ENCODE measurements at places on chromosomes 7 and 10.

DNA sequence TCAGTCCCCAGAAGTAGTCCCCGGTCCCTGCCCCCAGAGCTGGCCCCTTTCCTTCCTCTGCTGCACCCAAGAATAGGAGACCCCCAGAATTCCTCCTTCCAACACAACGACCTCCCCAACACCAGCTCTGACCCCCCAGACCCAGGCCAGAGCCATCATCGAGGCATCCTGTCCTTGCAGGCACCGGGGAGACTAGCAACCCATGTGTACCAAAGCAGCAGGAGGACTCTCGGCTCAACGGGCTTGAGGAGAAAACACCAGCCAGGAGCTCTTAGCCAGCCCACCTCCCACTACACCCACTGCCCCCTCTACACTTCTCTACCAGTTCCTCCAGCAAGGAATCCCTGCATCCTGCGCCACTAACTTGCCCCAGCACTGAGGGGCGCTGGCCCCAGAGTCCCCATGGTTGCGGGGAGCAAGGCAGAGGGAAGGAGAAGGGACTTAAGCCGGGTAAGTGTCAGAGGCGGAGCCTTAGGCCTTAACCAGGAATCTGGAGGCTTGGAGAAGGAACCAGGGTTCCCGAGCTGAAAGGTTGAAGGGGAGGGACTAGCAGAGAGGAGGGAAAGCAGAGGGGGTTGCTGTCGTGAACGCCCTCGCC lies 3.9 kb downstream of the GRID1 start:
- DNase-seq = no peak

- no peak for DNase-seq
These were observed 491.7 kb downstream of the CCSER2 start for GRCh38 chr10:84820120-84820519.

- DNase-seq = no peak
These were observed 7.1 kb upstream of the ZNF33B start for GRCh38 chr10:42645516-42645915.

DNA sequence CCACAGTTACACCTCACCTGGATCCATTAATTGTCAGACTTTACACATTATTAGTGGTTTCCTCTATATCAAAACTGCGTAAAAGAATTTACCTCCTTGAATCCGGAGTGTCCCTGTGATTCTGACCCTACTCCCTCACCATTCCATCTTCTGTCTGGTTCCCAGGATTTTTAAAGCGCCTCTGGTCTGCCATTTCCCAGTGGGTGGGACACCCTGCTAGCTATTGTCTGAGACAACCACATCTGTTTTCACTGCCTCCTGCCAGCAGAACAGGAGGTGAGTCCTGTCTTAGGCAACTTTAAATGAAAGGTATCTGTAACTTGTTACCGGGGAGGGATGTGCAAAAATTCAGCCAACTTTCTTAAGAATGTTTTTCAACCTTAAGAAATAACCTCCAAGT lies 2.3 kb downstream of the MACROH2A2 start:
- DNase-seq = no peak

GRCh38 chr10:19847321-19847720 lies 31.1 kb downstream of the PLXDC2 start:
- peak; percentile 87 for DNase-seq

DNA sequence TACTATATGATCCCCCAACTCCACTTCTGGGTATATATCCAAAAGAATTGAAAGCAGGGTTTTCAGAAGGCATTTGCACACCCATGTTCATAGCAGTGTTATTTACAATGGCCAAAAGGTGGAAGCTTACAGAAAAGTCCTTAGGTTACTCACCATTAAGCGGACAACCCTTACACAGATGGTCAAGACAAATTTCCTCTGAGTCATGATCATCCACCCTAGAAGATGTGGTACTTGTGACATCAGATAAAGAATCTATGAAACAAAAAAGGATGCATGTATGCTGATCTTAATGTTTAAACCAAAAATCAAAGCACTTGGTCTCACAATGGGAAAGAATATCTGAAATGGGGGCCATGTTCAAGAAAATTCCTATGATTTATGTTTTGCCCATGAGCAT lies 31.1 kb downstream of the ZC3HAV1 start:
- DNase-seq = no peak

GRCh38 chr7:36285276-36285675 lies 104.4 kb upstream of the ANLN start:
- no peak for DNase-seq

- DNase-seq = no peak
These were observed 88.3 kb upstream of the MXI1 start for GRCh38 chr10:110118891-110119621.

DNA sequence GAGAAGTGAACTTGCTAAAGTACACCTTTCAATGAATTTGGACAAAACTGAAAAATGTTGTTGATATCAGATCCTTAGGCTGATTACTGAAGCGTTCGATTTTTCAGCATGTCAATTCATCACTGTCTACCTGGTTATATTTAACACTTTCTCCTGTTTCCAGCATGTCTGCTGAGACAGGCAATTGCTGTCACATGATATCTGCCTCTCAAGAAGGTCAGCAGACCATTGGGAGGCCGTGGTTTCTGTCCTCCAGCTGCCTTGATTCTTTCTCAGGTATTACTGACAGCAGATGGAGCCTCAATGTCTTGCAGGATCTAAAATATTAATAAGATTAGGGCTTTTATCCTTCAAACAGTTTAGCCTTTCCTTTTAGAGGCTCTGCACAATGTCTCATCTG lies 127.5 kb downstream of the SNX10 start:
- no peak for DNase-seq

DNA sequence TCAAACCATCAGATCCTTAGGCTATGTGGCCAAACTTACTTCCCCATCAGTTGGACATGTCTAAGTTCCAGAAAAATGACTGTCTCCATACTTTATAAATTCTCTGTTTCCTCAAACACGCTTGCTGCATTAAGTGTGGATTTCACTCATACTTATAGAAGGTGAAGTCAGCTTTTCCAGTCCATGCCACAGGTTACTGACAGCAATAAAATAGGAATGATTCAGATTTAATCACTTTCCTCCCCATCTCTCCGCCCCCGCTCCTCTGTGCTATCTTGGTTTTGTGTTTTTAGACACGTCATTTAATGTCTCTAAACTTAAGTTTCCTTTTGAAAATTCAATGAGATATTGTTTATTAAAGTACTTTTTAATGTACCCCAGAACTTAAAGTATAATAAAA lies 1098.0 kb upstream of the C7orf33 start:
- peak; percentile 39 for DNase-seq

- no peak for DNase-seq
These were observed at the start of gene CYP3A4 for GRCh38 chr7:99784007-99784406. Gene CYP3A4, minus strand, starts transcription at chr7:99784184. Its CDS starts 103 bp downstream, at chr7:99784081.

DNA sequence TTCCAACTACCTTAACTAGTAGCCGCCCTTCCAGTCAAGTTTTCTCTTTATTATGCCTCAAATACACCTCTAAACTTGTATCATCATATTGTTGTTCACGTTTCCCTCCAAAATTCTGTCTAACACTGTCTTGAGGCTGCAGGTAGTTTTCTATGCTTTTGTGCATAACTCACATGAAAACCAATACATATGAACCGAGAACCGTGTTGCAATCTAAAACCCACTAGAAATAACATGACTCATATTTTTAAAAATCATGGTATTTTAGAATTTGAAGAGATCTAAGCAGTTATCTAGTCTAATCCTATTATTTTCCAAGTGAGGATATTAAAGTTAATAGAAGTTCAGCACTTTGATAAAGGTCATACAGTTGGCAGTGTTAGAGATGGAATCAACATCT lies 18.2 kb downstream of the LIPF start:
- DNase-seq = no peak

- no peak for DNase-seq
These were observed 53.1 kb downstream of the UNCX start for GRCh38 chr7:1285556-1286301.

GRCh38 chr10:10994360-10994759 lies 23.3 kb upstream of the CELF2 start:
- DNase-seq = no peak

DNA sequence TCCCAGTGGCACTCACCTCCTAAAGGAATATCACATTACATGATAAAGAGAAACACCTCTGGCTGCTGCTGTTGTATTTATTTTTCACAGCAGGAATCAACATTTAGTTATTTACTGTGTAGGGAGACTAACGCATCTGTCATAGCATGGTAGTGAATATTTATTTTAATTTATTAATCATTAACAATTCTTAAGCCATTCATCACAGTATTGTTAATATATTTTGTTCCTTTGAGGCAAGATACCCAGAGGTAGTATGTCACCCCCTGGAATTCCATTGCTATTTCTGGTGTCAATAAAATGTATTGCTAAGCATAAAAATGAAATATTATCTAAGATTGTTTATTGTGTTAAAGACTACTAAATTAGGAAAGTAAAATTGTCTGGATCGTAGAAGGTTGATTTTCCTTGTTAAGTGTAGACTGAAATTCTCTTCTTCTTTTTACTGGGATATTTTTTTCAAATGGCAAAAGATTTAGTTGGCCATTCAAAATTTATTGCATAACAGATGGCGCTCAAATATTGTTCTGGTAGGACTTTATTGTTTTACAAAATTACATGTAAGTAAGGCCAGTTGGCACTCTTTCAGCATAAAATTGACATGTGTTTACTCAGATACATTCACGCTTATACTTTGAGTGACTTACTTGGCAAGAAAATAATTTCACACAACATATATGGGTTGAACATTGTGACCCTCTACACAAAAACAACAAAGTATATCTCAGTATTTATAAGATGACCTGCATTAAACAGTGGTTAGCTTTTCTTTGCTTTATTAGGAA lies 1358.7 kb upstream of the SORCS1 start:
- no peak for DNase-seq

GRCh38 chr7:152059311-152059710 lies 33.8 kb downstream of the GALNT11 start:
- no peak for DNase-seq

DNA sequence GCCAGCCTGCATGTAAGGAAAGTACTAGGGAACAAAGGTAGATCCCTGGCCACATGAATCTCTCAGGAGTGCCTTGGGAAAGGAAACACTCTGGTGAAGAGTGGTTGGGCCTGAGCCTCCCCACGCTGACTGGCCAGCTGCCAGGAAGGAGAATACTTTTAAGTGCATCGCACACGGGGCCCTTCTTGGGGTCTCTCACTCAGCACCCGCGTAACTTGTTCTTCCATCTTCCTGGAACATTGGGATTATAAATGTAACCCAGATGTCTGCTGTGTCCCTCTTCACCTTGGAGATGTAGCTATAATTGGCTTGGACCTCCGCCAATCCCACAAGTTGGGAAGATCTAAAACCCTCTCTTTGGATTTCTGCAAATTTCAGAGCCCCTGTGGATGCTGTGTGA lies 4.4 kb upstream of the GLI3 start:
- DNase-seq = no peak

GRCh38 chr10:93991596-93992284 lies 2.0 kb upstream of the PLCE1 start:
- DNase-seq = peak; percentile 77

- peak; percentile 97 for DNase-seq
These were observed 193.1 kb downstream of the COBL start for GRCh38 chr7:51123322-51124019.

DNA sequence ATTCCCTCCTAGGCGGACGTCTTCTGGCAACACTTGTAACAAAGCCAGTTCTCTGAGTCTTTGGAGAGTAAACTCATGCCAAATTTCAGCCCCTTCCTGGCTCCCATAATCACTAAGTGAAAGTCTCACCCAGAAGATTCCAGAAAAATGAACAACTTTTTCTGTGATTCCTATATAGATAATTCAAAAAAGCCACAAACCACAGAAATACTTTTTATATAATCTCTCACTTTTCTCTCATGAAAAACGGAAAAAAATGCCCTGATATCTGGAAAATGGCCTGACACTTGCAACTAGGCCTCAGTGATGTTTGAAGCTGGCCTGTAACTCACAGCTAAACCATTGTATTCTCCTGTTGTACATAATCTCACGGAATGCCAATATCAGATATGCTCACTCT lies 296.2 kb downstream of the HTR7 start:
- DNase-seq = no peak

- DNase-seq = no peak
These were observed 568.0 kb downstream of the POM121L12 start for GRCh38 chr7:53603461-53603860.

- DNase-seq = no peak
These were observed 146.7 kb downstream of the GRM3 start for GRCh38 chr7:86790383-86790782.

DNA sequence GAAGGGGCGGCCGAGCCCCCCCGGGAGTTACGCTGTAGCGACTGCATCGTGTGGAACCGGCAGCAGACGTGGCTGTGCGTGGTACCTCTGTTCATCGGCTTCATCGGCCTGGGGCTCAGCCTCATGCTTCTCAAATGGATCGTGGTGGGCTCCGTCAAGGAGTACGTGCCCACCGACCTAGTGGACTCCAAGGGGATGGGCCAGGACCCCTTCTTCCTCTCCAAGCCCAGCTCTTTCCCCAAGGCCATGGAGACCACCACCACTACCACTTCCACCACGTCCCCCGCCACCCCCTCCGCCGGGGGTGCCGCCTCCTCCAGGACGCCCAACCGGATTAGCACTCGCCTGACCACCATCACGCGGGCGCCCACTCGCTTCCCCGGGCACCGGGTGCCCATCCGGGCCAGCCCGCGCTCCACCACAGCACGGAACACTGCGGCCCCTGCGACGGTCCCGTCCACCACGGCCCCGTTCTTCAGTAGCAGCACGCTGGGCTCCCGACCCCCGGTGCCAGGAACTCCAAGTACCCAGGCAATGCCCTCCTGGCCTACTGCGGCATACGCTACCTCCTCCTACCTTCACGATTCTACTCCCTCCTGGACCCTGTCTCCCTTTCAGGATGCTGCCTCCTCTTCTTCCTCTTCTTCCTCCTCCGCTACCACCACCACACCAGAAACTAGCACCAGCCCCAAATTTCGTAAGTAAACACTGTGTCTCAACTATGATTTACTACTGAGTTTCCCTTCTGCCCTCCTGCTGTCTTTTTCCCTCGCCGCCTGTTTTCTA lies 666 bp downstream of the NRG3 start:
- DNase-seq = no peak

GRCh38 chr7:71300603-71301002 lies 168.7 kb downstream of the GALNT17 start:
- DNase-seq = no peak

GRCh38 chr7:1913466-1914282 lies 243.6 kb downstream of the ELFN1 start:
- DNase-seq = no peak

- DNase-seq = no peak
These were observed 129.0 kb downstream of the INHBA start for GRCh38 chr7:41573862-41574261.

Data from fibroblast of skin of scalp (primary cell).